Stimulated activated CD4-positive, alpha-beta T cell treated with anti-CD3 and anti-CD28 coated beads, Interleukin-1b, Interleukin-23, amount 100 ng/mL, for 1 hour (primary cell): ENCODE measurements at places on chromosomes 7 and 10.

- DNase-seq = no peak
These were observed 164.0 kb downstream of the SDK1 start for GRCh38 chr7:3464900-3465622.

GRCh38 chr10:78952686-78953085 is 116.1 kb upstream of the ZMIZ1 start:
- no peak for DNase-seq

GRCh38 chr7:133869556-133869955 is 257.6 kb upstream of the LRGUK start:
- DNase-seq = no peak

DNA sequence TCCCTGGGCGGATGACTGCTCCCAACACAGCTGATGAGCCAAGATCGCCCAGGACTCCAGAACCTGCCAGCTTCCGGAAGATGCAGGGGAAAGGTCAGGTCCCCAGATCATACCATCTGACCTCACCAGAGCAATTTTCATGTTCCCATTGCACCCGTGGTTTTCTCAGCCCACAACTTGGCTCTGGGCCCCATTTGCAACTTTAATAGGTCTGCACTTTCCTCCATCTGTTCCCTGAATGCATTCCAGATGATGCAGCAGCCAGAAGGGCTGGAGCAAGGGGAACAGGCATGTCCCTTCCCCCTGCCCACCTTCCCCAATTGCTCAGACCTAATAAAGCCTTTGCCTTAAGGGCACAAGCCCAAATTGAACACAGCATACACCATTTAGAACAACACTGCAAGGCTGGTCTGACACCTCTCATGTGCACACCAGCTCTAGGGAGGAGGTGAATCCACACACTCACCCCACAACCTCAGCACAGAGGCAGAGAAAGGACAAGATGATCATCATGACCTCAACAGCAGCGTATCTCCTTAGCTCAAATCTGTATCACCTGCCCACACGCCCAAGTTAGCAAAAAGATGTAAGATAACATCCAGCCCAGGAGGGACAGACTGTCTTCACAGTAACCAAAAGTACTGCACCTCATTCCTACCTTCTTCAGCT is 87.5 kb downstream of the PLXNA4 start:
- no peak for DNase-seq
